T-cell (primary cell): ENCODE measurements at places on chromosomes 6 and 20.

DNA sequence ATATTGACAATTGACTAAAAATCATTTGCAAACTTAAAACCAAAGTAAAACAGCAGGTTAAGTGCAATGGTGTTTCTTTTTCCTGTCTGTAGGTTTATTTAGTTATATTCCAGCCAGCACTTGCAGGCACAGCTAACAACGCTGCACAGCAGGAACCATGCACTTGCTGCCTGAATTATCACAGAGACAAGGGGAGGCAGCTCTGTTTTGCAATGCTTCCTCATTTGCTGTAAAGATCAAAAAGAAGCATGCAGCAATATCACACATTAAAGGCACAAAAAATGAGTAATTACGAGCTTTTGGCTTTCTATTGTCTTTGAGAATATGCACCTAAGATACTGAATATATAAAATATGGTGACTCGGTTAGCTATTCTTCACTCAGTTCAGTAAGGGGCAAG, 241.9 kb downstream of the EPHA7 start:
- no peak for DNase-seq

DNA sequence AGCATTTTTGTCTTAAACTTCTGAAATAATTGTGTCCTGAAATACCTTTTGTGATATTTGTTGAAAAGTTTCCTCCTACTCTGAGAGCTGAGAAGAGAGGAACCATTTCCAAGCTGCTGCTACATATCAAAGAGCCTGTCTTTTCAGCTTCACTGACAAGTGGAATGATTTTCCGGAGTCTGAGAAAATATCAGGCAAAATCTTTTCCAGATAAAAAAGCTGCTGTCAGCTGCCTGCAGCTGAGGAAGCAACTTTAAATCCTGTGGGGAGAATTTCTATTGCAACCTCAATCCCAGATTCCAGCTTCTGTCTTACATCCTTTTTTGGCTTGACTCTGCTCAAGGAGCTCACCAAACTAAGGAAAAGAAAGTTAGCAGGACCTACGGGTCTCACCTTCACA, 904.3 kb downstream of the PHF3 start:
- DNase-seq, result no peak

DNA sequence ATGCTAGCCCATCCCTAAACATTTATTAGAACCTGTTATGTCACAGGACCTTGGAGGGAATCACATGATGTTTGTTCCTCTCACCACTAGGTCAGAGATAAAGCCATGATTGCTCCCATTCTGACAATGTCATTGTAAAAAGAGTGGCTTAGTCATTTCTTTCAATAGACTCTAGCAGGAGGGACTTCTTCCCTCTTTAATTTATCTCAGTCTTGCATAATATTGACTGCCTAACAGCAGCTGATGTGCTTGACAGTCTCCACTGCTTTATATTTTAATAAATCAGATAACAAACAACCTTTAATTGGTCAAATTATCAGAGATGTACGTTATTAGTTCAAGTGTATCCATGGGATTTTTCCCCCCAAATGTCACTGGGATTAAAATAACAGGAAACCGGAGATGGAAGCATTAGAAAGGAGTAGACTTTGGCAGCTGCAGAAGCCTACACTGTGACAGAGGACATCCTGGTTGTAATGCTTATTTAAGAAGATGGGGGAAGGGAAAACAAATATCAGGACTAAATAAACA, 39.6 kb downstream of the LAMA4 start:
- no peak for DNase-seq

DNA sequence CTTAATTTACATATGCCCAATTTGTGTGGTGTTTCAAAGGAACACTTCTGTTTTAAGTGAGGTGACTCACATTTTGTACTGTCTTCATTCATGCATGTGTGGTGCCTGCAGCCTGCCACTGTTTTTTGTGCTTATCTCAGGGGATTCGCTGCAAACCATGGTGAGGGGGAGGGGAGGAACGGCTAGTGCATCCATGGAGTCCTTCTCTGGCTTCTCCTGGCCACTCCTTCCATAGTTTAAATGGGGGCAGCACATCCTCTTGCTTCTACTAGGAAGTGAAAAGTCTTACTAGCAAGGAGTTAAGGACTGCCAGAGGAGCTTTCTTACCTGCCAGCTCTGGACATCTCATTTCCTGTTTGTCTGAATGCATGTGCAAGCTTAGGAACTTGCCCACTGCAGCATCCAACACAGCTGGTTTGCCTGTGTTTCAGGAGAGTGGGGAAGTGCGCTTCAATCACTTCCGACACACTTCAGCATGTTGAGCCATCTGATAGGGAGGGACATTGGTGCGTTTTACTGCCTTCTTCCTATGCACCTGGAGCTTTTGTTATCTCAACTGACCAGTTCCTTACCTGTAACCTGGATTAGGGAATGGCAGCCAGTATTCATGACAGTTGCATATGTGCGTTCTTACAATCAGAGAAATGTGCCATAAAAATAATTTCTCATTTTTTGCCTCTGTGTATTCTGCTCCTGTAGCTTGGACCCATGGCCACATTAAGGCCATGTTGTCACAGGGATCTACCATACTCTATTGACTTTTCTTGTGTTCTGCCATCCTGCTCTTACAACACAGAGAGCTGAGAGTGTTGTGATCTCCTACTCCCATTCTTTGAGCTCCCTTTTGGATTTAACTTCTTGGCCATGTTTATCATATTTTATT, 211.3 kb downstream of the ARID1B start:
- no peak for DNase-seq

- peak; percentile 8 for DNase-seq
Measured at GRCh38 chr6:148972481-148972880, 225.7 kb downstream of the UST start.
